WERI-Rb-1 (cell line): ENCODE measurements at places on chromosomes 4 and X.

GRCh38 chrX:145673841-145674240, 143.8 kb upstream of the SLITRK2 start:
- no peak for DNase-seq

- no peak for DNase-seq
Observed at GRCh38 chrX:125327891-125328290, 8.2 kb downstream of the TEX13C start.

DNA sequence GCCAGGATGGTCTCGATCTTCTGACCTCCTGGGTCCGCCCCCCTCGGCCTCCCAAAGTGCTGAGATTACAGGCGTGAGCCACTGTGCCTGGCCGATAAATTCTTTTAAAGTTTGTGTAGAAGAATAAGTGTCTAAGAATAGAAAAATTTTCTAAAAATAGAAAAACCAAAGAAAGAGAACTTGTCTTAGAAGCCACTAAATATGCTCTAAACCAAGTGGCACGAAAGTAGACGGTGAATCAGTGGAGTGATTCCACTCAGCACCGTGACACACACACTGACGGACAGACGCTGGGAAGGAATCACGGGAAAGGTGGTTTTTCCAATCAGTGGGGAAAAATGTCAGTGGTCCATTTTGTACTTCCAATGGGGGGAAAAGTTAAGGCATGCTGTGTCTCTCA, 72.7 kb upstream of the PSAPL1 start:
- DNase-seq: no peak

DNA sequence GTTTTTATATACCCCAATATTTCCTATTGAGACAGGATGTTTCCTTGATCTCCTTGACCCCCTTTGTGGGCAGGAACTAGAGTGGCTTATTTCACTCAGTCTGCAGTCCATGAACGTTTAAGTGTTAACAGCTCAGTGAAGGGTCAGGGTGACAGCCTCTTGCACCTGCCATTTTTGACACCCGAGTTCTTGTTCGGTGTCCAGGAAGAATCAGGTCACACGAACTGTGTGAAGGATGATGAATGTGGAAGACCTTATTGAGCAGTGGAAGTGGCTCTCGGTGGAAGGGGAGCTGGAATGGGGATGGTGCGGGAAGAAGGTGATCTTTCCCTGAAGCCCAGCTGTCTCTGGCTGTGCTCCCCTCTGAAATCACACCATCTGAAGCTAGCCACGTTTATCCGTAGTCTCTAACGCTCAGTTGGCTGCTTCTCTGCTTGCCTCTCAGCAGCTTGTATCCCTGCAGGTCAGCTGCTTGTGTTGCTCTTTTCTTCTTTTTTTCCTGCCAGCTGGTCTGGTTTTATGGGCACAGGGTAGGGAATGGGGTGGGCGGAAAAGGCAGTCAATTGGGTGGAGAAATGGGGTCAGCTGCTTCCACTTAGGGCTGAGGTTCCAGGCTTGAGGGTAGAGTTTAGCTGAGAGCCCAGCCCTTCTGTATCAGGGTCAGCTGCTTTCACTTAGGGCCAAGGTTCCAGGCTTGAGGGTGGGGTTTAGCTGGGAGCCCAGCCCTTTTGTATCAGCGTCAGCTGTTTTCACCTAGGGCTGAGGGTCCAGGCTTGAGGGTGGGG, 29.0 kb upstream of the CCNG2 start:
- DNase-seq: no peak

GRCh38 chr4:10090467-10091250, 25.9 kb downstream of the WDR1 start:
- no peak for DNase-seq

GRCh38 chr4:38804654-38805295, at the start of gene TLR1:
TSS of gene TLR1 (minus strand) at chr4:38804791. CDS start at chr4:38798831, 5,960 bp downstream.
- no peak for DNase-seq

DNA sequence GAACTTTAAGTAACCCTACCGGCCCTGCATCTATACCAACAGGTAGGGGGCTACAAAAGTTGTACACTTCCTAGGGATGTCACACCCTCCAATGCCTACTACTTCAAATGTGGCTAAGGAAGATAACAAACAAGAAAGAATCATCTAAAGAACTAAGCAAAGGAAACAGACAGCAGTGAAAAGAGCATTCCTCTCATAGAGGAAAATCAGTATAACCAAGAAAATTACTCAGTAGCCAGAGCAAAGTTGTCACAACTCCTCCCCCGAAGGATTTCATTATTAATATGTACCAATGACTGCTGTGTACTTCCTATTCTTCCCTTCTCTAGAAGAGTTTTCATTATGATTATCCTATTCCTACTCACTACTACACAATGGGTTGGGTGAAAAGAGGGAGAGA, 12.6 kb downstream of the ANKRD17 start:
- no peak for DNase-seq

- no peak for DNase-seq
Observed at GRCh38 chrX:38156838-38157237, 63.8 kb downstream of the SRPX start.
